ENCODE measurements at places on chromosomes 3 and 15.

DNA sequence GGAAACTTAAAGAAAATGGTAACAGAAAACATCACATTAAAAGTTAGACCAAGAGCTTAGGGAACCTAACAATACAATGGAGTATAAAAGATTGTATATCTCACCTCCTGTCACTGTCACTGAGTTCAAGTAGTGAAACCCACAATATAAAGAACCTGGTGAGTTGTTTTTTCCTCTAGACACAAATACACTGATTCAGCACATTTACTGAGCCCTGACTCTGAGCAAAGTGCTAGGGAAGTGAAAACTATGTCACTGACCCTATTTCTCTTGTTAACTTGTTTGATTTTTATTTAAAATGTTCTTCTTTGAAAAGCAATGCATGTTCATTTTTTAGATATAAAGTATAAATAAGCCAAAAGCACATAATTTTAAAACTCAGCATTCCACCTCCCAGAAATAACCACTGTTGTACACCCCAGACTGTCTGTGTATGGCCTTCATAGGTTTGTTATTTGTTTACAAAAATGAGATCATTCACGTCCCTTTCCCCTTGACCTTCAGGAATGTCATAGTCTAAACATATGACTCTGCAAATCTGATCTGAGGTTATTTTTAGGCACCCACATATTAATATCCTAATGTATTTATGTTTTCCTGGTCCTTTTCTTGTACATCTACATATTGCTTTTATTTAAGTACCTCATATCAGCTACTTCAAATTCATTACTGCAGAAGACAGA, 69.2 kb upstream of the CSTA start:
- no peak for DNase-seq

DNA sequence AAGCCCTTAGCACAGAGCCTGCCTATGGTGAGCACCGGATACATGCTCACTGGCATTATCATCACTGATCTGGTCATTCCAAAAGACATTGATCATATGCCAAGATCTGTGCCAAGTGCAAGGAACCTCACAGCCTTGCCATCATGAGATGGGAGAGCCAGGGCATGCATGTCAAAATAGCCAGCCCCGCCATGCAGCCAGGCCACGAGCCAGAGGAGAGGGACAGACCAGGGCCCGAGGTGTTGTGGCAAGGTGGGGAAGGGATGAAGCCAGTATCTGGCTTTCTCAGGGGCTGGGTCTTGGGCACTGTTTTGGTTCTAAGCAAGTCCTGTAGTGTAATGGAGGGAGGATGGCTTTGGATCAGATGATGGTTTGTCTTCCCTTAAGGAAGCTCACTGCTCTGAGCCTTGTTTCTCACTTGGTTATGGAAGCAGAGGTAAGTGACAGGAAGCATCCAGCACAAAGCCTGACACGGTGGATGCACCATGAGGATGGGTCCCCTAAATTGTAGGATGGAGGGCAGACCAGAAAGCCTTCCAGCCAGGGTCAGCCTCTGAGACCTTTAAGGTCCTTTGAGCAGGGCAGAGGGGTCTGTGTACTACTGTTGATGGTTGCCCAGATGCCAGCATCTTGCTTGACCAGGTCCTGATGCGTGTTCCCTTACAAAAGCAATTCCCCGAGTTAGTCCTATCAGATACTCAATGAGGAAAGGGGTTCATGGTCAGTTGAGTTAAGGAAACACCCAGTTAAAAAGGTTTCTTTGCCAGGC, 247.7 kb upstream of the TLE3 start:
- no peak for DNase-seq

DNA sequence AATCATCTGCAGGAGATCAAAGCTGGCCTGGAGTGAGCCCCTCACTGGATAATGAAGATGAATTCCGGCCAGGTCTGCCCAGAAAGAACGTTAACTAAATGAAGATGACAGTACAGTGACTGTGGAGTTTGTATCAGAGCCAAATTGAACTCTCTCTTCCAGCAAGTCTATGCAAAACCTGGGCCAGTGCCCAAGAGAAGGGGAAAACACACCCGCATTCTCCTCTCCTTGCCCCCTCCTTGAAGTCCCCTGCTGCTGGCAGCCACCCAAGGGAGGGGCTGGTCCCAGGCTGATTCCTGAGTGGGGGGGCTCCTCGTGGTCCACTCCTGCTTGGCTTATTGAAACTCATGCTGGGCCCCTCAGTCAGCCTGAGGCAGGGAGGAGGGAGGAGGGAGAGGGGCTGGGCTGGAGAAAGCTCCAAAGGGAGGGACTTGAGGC, 155.7 kb downstream of the RAB11A start:
- DNase-seq: no peak

- DNase-seq: no peak
These were observed 193.6 kb upstream of the IL12A start for GRCh38 chr3:159795042-159795441.

DNA sequence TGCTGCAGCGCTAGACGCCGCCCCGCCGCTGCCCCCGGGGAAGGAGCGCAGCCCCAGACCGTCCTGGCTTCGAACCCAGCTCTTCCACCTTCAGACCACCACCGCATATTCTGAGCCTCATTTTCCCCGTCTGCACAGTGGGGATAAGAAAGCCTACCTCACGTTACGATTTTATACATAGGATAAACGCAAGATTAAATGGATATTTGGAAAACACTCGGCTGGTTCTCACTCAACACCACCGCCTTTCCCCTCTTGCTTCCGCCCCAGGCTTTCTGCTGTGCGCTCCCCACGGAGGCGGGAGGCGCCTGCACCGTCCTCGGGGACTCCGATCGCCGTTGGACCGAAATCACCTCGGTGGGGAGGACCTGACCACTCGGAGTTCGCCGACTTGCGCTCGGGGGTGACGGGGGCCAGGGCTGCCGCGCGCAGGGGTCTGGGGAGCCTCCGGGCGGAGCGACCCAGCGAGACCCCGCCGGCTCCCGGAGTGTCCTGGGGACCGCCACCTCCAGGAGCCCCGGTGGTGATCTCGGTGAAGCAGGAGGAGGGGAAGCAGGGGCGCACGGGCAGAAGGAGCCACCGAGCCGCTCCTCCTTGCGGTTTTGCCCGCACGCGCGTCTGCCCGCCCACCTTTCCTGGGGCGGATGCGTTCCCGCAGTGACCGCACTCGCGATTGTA, 4.0 kb downstream of the FBXL22 start:
- no peak for DNase-seq

- DNase-seq: no peak
These were observed 17.2 kb downstream of the ARRDC4 start for GRCh38 chr15:97977734-97978133.

DNA sequence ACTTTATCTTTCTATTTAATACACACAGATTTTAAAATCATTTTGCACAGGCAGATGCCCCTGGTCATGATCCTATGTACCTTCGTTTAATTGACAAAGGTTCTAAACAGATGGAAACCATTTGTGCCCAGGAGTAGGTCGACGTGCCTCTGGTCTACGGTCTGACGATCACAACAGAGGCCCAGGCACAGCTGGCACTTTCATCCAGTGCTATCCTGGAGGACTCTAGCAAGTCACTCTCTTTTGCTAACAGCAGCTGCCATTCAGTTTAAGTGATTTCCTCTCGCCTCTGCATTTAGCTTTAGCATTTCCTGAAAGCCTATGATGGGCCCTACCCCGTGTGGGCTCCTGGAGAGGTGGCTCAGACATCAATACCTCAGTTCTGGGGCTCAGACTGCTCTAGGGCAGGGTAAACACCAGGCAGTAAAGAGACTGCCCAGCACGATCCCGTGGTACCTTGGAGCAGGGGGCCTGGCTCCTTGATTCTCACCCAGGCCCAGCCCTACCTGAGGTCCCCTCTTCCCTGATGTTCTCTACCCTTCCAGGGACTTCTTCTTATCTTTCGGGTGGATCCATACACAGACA, 83.2 kb upstream of the SNRPA1 start:
- DNase-seq: no peak

GRCh38 chr3:10017636-10018292, 8.5 kb upstream of the FANCD2 start:
- no peak for DNase-seq

- no peak for DNase-seq
These were observed 200.0 kb upstream of the CBLB start for GRCh38 chr3:106068795-106069194.

DNA sequence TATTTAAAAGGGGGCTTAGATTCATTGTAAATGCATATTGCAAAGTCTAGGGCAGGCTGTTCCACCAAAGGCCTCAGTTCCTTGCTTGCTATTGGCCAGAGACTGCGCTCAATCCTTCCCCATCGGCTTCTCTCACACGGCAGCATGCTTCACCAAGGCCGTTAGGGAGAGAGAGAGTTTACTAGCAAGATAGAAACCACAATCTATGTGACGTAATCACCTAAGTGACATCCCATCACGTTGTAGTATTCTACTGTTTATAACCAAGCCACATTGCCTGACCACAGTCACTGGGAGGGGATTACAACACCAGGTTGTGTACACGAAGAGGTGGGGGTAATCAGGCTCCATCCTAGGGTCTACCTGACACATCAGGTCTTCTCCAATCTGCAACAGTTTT, 16.0 kb upstream of the NPAP1 start:
- no peak for DNase-seq

All from activated CD8-positive, alpha-beta memory T cell treated with anti-CD3 and anti-CD28 coated beads for 48 hours (primary cell).